ENCODE measurements at places on chromosomes 5 and 9.

DNA sequence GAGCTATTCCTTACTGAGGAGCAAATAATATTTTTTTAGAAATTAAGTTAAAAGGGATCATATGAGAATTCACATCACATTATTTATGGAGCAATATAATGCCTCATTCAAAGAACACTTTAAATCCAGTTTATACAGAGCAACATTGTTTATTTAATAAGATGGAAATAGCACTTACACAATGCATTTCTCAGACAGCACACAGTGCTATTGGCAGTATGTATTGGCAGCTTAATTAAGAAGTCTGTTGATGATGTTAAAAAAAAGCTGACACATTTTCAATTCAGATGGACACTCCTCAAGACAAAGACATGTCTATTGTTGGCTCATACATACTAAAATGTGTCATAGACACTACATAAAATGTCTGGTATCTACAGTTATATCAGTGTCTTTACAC is 171.3 kb downstream of the NR2F1-AS1 start:
- no peak for DNase-seq

DNA sequence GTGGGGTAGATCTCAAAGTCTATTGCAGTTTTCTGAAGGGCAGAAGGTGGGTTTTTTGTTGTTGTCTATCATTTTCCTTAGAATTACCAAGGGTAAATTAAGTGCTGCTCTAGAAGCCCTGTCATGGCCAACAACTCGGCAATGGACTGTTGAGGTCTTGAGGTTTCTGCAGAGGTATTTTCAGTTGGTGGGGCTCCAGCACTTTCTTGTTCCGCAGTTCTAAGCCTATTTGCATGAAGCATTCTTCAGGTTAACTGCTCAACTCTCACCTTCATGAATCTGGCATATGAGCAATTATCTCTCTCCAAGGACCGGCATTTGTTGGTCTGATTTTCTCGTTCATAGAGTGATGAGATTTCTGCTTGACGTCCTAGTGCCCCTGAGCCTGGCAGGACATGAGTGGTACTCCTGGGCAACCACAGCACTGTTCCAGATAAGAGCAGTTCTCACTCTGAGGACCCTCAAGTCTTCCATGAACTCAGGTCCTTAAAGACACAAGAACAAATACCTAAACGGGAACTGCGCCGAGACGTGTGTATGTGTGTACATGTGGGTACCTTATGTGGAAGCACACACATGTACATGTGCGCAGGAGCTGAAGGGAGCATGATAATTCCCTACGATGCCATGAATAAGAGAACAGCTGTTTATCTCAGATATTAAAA is 544.5 kb downstream of the CSNK1G3 start:
- no peak for DNase-seq

GRCh38 chr9:90009447-90009846 is 404.6 kb downstream of the GADD45G start:
- no peak for DNase-seq

DNA sequence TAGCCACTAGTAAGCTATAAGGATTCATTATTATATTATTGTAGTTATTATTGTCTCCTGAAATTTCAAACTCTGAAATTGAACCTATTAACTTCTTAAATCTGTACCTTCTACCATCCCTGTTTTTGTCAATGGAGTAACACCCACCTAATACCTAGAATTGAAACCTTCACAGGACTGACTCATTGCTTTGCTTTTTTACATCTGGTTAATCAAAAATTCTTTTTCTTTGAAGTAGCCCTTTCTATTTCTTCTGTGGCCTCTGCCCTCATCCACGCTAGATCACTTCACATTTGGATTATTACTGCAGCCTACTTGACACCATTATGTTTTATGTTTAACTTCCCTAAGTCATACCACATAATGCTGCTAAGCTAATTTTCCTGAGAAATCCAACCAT is 35.6 kb downstream of the RBM27 start:
- peak; percentile 22 for DNase-seq

DNA sequence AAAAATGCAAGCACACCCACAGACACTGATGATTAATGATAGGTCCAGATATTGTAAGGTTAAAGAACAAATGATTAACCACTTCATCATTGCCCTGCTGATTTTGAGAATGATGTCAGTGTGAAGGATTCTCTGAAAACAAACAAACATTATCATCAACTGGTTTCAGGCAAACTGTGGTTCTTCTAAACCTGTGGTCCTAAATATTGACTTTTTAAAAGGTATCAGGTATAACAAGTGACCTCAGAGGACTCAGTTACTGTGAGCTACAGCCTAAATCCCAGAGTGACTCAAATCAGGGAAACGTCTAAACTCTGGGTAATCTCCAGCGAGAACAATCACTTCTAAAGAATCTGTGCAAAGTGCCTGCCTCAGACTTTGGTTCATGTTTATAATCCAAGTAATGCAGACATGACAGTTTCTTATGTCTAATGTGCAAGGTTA is 172.3 kb upstream of the CDH6 start:
- DNase-seq = no peak

DNA sequence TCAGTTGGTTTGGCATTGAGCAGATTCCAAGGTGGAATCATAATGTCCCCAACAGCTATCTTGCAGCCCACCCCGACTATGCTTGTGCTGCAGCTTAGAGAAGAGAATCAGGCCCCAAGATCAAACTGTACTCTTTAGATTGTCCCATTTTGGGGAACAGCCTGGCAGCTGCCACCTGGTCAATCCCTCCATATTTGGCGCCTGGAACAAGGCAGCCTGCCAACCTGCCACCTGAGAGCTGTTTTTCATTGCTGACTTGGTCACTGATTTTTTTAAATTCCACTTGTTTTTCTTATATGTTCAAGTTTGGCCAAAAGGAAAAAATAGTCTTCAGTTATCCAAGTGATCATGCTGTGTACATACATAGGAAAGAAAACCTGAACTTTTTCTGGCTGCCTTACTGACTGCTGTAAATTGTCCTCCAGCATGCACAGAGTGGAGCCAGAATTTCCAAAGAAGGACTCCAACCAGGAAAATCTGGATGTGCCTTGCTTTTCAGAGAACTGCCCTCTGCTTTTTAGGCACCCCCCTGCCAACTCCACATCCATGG is 504.2 kb downstream of the ENC1 start:
- DNase-seq = no peak

GRCh38 chr5:171355302-171355724 is 32.3 kb upstream of the NPM1 start:
- DNase-seq = no peak

DNA sequence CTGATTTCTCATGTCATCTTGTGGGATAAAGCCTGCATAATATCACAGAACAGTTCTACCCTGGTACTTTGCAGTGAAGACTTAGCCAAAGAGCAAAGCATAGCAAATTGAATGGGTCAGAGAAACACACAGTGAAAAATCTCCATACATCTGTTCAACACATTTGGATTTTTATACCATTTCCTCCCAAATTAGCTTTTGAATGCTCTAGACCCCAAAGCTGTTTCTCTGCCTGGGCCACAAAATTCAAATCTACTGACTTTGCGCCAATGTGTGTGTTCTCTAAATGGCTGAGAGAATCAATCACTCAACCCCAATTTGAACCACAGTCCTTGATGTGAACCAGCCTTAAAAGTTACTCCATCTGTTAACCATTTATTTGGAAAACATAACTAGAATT is 236.9 kb upstream of the NFIL3 start:
- DNase-seq = no peak

DNA sequence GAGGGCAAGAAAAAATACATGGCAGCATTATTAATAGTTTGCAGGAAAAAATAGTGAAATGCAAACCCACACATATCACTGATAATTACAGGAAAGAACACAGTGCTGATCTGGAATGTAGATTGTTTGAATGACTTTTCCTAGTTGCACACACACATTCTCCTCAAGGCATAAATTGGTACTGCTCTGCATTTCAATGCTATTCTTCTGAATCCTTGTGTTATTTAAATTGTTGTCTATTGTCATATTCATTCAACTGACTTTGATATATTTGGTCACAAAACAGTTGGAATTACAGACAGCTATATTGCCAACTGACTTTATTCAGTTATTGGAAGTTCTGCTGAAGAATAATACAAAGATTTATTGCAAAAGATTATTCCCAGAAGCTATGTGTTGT is 139.5 kb downstream of the CDH10 start:
- DNase-seq = no peak

DNA sequence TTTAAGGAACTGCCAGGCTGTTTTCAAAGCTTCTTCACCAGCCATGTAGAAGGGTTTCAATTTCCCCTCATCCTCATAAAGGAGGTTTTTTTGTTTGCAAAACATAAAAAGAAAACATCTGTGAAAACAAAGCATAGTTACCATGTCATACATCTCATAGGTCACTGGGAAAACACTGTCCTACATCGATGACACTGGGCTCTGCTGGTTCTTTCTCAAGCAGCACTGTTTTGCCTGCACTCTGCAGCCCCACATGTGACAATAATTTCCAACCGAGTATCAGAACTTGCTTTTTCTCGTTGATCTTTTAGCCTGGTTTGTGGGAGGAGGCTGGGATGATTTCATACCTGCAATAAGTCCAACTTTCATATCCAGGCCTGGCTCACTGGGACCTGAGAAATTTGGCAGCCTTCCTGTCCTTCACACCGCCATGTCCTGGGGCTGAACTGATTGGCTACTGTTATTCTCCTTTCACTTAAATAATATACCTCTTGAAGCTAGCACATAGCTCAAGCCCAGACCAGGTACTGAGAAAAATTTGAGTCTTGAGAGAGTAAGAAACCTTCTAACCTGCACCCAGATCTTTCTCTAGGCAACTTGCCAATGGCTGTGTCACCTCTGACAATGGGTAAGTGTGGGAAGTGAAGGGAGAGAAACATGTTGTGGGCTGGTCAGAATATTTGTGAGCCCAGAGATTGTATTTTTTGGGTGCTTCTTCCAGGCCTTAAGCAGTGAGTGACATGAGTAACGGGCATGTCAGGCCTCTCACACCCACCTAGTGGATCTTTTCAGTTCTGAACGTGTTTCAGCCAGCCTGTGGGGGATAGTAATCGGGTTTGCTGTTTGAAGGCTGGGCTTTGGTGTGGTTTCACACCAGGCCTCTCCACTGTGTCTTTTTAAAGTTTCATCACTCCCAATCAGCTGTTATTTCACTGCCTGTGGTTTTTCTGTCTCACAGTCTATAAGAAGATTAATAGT is 502.8 kb downstream of the NTRK2 start:
- DNase-seq = peak; percentile 79

DNA sequence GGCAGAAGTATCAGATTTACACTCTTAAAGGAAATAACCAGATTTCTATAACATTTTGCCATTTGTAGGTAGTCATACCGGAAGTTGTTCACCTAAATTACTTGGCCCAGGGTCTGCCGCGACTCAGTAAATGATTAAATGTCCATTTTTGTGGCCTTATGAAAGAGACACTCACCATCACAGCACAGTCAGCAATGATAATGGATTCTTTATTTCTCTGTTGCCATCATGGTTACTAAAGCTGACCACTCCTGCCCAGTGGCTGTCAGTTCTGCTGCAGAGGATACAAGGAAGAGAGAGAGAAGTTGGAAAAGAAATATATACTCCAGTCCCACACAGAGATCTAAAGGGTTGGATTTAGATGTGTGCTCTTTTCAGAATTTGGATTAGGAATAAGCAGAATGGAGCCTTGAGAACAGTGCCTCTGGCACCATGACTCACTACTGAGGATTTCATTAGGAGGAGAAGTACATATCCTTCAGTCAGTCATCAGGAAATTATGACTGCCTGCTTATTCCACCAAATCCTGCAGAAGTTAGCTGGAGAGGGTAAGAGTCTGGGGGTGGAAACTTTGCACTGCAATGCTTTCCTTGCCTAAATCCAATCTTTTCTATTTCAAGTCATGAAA is 72.8 kb upstream of the EFNA5 start:
- no peak for DNase-seq

GRCh38 chr5:167254132-167254531 is 1037.3 kb upstream of the WWC1 start:
- no peak for DNase-seq

DNA sequence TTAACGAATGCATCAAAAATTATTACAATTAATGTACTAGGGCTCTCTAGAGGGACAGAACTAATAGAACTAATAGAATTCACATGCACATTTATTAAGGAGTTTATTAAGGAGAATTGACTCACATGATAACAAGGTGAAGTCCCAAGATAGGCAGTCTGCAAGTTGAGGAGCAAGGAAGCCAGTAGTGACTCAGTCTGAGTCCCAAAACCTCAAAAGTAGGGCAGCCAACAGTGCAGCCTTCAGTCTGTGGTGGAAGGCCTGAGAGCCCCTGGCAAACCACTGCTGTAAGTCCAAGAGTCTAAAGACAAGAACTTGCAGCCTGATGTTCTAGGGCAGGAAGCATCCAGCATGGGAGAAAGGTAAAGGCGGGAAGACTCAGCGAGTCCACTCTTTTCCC is 633.8 kb downstream of the SEMA5A start:
- no peak for DNase-seq

DNA sequence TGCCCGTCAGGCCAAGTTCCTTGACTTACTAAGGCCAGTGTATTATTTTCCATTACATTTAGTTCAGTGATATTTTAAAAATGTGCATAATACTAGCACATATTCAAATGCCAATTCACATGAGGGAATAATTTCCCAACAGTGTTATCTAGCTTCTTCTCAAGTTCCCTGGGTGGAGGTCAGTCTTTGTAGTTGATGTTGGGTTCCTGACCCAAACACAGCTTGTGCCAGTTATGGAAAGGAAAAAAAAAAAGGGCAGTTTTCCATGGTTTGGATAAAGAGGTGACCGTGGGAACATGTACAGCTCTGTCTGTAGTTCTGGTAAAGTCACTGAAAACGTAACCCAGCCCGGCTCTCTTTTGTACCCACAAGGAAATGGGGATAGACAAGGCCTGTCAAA is 11.5 kb upstream of the PTPN3 start:
- DNase-seq = no peak

GRCh38 chr9:7935681-7936080 is 136.1 kb upstream of the DMAC1 start:
- no peak for DNase-seq

GRCh38 chr5:79878136-79878679 is 112.9 kb downstream of the MTX3 start:
- no peak for DNase-seq

- peak; percentile 47 for DNase-seq
These were observed 511 bp downstream of the ARL15 start for GRCh38 chr5:54309691-54310432.

- no peak for DNase-seq
These were observed 257.5 kb downstream of the AGTPBP1 start for GRCh38 chr9:85484235-85484634.

- DNase-seq = no peak
These were observed 25.8 kb downstream of the WNT8A start for GRCh38 chr5:138109463-138110265.

GRCh38 chr5:56412601-56413379 is 179.7 kb upstream of the ANKRD55 start:
- DNase-seq = no peak

GRCh38 chr9:117416856-117417255 is 2.0 kb upstream of the ASTN2 start:
- DNase-seq = no peak
